ENCODE measurements at places on chromosomes 5 and 9. TPM values are rescaled to one million over a fixed set of nuclear protein-coding genes. Genes with fewer than 3 reads are reported as not detected.

The SLC34A3 gene
- 11.4 TPM for polyA plus RNA-seq

The PFN3 gene
- polyA plus RNA-seq: 5.2 TPM

The ARID3C gene
- 0.16 TPM for polyA plus RNA-seq

DNA sequence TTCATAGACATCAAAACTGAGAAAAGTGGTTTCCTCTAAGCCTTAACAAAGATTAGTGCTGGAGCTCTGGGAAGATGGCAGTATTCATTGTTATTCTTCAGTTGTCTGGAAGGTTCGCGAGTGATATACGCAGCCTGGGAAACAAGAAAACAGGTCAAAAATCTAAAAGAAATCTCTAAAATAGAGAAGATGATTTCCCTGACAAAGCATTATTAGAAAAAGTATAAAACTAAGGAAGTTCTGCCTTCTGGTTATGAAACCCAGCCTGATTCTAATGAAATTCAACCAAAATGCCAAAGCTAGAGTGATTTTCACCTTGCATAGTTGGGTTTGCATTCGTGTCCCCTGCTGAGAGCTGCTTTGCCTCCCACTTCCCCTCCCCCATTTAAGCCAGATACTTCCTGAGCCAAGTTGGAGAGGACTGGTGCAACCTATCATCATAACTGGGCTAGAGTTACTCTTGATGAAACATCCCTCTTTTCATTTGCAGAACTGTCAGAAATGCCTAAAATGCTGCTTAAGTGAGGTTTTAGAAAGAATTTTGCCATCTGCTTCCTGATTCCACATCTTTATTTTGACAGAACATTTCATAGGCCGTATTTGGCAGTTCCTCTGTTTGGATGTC is 48.4 kb downstream of the NDFIP1 start:
- no peak for DNase-seq

The LRRC70 gene
- polyA plus RNA-seq: 5.7 TPM

The PCDHA9 gene
- 0.08 TPM for polyA plus RNA-seq

The PCDHB10 gene
- polyA plus RNA-seq: 6.4 TPM

The QRFP gene
- polyA plus RNA-seq: 0.40 TPM

The IL13 gene
- not detected for polyA plus RNA-seq

GRCh38 chr9:16868701-16869100 is 1.8 kb downstream of the BNC2 start:
- no peak for DNase-seq

- no peak for DNase-seq
Observed at GRCh38 chr5:102818934-102819333, 63.8 kb downstream of the PAM start.

- no peak for DNase-seq
Observed at GRCh38 chr9:109423877-109424276, 74.2 kb downstream of the PTPN3 start.

The ADAMTSL1 gene
- polyA plus RNA-seq: 10.4 TPM

The TSSK1B gene
- 0.09 TPM for polyA plus RNA-seq

GRCh38 chr9:123250504-123250903 is 17.9 kb downstream of the STRBP start:
- no peak for DNase-seq

DNA sequence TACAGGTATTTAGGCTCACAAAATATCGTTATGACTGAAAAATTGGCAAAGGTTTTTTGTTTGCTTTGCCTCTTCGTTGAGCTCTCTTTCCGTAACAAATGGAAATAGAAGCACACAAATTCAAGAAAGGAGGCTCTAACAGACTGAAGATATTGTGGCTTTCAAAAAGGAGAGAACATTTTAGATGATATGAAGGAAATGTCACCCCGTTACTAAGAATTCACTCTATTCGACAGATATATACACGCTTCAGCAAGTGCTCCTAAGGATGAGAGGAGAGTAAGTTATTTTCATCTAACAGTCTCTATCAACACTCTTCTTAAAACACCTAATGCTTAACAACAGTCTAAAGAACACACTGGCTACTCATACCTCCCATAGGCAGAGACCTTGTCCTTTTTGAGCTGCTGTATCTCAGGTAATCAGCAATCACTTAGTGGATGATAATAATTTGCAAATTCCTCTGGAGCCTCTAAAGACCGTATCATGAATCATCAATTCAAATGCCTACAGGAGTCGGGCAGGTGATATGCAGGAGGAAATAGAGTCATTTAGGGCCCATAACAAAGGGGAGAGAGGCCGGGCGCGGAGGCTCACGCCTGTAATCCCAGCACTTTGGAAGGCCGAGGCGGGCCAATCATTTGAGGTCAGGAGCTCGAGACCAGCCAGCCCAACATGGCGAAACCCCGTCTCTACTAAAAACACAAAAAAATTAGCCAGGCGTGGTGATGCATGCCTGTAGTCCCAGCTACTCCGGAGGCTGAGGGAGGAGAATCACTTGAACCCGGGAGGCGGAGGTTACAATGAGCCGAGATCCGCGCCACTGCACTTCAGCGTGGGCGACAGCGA is 1.4 kb upstream of the HSDL2 start:
- DNase-seq: no peak

The MYORG gene
- 10.1 TPM for polyA plus RNA-seq

GRCh38 chr5:126931963-126932660 is 98.2 kb downstream of the MARCHF3 start:
- no peak for DNase-seq

The LHX3 gene
- not detected for polyA plus RNA-seq

The COMMD10 gene
- polyA plus RNA-seq: 58.6 TPM

DNA sequence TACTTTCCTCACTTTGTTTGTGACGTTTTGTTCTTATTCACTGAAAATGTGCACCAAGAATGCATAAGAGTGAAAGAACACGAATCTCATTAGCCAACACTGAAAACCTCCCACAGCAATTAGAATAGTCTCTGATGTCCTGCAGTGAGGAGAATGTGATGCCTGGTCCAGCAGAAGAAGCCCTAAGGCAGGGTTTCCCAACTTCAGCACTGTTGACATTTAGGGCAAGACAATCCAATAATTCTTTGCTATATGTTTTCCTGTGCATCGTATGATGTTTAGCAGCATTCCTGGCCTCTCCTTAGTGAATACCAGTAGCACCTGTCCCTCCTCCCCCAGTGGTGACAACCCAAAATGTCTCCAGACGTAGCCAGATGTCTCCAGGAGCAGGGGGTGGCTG is 14.8 kb downstream of the MVB12B start:
- DNase-seq: no peak

DNA sequence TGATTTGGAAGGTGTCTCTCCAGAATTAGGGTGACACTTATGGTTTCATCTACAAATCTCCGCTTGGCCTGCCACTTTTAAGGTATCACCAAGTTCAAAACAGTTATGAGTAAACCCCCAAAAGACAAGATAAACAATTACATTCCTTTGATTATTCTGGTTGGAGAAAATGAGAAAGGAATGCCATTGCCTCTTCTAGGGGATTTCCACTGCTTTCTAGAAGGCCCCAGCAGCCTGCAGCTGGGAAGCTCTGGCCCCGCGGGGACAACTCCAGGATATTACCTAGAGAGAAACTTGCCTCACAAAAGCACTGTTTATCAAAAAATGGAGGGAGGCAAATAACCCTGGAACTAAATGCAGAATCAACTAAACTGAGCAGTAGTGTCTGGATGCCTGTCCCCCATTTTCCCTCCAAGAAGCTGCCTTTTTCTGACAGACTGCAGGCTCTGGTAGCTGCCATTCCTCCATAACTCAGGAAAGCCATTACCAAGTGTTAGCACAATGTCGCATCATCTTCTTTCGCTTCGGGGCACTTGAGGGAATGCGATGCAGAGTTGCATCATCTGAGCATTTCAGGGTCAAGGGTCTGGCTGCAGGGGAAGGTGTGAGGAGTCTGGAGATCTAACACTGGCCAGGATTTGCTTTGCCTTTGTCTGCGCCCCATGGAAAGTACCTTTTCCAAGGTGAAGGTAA is 71.5 kb upstream of the PLPP6 start:
- DNase-seq: no peak

GRCh38 chr5:78483809-78484521 is 123.5 kb downstream of the SCAMP1 start:
- DNase-seq: no peak

The OSTF1 gene
- 26.1 TPM for polyA plus RNA-seq

The SMIM3 gene
- polyA plus RNA-seq: 21.6 TPM

The CBY3 gene
- polyA plus RNA-seq: 0.99 TPM

- DNase-seq: no peak
Observed at GRCh38 chr5:17477043-17477442, 21.0 kb upstream of the TAF11L2 start.

DNA sequence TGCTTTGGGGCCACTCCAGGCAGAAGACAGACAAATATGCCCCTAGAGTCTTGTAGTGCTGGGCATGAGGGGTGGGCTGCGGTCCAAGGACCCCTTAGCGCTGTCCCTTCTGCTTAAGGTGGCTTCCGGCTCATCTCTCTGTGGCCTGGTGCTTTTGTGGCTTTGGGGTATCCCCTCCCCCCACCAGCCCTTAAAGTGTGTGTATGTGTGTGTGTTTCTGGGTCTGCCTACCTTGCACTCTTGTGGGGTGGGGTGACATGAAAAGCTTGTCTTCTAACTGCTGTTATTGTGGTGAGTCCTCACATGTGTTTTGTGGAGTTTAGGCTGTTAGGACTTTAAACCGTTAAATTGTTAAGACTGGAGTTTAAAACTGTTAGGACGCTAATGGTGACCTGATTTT is 23.6 kb downstream of the MARCHF6 start:
- no peak for DNase-seq

The GABRA6 gene
- polyA plus RNA-seq: not detected

The ANKRD31 gene
- polyA plus RNA-seq: 0.46 TPM

DNA sequence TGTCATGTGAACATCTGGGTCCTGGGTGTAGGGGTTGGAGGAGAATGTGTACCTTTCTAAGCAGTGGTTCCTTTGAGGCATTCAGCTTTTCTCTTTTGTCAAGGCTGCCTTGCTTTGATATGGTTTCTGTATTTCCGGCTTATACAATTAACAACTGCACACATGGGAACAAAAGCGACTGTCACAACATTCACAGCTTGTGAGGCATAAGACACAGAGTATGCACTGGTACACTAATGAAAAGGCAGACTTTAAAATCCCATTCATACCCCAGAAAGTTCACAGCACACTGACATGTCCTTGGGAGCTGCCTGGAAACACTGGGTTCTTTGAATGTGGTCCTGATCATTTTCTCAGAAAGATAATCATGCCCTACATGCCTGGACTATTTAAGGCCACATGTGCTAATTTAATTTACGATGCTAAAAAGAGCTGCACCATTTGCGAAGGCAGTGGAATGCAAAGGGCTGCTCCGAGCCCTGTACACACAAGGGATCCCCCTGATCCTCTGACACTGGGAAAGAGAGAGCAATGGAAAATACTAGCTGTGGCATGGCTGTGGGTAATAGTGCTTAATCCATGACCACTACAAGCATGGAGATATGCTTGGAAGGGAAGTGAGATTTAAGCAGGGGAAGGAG is 131.8 kb downstream of the EFNA5 start:
- no peak for DNase-seq

The PCDHGC4 gene
- polyA plus RNA-seq: 3.8 TPM

All from renal pelvis (tissue), 12 donors.